Stimulated activated CD8-positive, alpha-beta memory T cell treated with anti-CD3 and anti-CD28 coated beads, Interleukin-4, amount 100 ng/mL, for 4 hours (primary cell): ENCODE measurements at places on chromosomes 6 and 20.

DNA sequence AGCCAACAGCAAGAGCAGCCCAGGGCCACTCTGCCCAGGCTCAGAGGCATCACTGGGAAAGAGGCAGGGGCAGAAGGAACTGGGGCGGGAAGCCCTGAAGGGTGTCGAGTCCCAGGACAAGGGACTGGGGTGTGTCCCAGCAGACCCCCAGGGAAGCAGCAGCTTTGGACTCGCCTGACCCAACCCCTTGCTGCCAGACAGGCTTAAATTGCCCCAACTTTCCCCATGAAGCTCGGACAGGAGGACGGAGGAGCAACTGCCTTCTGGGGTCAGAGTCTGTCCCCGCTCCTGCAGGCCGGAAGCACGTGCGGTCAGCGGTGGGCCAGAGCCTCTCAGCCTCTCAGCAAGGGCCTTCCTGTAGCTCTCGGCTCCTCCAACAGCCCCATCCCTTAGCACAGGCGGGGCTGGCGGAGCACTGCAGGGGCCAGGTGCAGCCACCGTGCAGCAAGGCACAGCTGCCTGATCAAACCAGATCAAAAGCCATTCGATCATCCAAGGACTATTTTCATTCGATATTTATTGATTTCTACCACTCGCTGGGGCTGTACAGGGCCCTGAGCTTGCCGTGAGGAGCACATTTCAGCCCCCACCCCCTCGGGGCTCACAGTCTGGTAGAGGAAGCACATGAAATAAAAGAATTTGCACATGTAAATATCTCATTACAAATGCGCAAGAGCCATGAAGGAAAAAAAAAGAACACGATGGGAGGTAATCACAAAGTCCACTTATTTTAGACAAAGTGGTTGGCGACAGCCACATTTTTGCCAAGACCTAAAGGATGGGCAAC lies 31.8 kb upstream of the STX16 start:
- no peak for DNase-seq

- no peak for DNase-seq
Observed at GRCh38 chr6:134081506-134081905, 29.1 kb upstream of the SLC2A12 start.

- no peak for DNase-seq
Observed at GRCh38 chr6:127177030-127177922, 58.8 kb downstream of the RSPO3 start.

DNA sequence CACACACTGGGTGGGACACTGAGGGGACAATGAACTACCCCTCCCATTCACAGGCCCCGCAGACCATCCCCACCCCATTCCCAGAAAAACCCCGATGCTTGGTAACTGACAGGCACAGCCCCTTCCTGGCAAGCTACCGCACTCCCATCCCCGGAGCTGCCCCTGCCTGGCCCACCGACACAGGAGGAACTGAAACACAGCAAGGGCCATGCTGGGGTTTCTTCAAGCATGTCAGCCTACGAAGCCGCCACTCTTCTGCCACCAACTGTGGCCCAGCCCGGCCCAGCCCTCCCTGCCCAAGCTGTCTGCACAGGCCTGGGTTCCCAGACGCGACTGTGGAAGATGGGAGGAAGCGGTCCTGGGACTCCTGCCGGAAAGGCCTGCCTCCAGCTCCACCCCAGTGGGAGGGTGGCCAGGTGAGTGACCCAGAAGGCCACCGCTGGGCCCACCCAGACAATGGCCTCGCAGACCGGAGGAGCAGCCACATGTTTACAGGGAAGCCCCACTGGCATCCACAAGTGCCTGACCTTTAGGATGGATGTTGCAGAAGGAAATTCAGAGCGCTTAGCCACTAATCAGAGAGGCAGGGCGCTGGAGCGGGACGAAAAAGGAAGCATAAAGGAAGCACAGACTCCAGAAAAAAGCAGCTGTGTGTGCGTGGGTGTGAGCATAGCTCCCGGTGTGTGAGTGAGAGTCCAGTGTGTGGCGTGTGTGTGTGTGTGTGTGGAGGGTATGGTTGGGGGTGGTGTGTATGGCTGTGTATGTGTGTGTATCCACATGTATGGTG lies 91.6 kb downstream of the PRND start:
- DNase-seq, result no peak

DNA sequence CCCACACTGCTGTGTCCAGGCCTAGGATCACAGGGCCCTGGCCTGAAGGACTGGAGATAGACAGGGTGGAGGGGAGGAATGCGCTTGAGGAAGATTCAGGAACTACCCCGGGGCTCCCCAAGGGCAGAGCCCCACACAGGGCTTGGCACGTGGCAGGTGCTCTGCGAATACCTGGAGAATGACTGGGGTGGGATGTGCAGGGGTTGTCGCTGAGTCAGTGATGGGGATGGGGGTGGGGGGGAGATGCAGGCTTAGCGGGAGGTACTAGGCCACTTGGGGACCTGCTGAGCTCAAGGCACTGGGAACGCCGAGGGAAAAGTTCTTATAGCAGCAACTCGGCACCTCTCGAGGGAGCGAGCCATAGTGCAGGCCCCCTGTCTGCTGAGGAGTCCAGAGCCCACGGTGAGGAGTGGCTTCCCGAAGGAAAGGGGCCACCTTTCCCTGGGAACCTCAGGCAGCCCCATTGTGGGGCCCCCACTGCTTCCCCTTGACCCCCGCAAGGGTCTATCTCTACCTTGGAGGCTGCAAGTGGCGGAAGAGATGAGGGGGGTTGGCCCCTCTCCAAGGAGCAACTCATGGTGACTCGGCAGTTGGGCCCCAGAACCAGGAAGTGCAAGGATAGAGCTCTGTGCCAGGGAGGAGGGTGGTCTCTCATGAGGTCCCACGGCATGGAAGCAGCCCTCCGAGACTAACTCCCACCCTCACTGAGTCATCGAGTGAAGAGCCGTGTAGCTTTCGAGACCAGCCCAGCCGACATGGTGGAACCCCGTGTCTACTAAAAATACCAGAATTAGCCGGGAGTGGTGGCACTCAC lies 33.1 kb downstream of the SRC start:
- DNase-seq, result no peak

DNA sequence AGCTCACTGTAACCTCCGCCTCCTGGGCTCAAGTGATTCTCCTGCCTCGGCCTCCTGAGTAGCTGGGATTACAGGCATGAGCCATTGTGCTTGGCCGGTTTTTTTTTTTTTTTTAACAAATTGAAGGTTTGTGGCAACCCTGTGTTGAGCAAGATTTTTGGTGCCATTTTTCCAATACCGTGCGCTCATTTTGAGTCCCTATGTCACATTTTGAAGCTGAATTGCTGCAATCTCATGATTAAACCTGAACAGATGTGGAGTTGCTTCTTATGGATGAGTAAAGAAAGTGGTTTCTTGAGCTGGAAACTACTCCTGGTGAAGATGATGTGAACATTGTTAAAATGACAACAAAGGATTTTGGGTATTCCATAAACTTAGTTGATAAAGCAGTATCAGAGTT lies 16.6 kb downstream of the SASH1 start:
- no peak for DNase-seq

DNA sequence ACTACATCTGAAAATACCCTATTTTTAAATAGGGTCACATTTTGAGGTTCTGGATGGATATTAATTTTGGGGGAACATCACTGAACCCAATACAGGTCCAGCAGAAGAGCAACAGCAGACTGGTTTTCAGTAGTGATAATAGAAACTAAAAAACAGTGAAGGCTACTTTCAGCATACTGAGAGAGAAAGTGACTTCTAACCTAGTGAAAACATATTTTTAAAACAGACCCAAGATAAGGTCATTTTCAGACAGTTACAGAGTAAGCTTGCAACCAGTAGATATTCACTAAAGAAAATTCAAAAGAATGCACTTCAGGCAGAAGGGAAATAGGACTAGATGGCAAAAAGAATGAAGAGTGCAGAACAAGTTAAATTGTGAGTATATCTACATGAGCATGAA lies 42.0 kb upstream of the TMEM244 start:
- no peak for DNase-seq

DNA sequence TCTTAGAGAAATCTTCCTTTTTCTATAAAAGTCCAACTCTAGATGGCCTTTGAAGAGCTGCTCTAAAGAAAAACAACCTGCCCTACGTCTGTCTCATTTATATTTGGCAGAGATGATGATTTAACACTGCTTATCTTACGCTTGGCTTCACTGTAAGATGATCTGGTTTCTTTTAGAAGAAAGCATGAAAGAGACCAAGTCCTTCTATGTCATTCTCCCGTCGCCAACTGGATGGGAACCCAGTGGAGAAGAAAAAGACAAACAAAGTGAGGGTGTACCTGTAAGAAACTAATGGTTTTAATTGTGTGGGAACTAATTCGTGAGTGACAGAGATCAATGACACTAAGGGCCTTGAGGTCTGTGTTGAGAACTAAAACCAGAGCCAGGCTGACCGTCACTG lies 92.8 kb downstream of the MBOAT1 start:
- DNase-seq, result no peak

DNA sequence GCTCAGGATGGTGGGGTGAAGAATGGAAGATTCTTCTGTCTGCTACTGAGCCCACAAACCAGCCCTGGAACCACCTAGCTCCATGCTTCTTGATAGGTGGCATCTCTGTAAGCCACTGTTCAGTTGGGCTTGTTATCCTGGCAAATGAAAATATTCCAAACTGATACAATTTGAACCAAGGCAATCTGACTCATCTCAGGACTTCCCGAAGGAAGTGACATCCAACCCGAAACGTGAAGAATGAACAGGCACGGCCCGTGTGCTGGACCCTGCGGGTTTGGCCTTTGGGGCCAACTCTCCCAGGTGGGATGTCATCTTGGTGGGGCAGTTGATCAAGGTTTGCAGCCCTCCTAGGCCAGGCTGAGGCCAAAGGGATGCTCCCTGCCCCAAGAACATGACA lies 160.3 kb downstream of the PREX1 start:
- no peak for DNase-seq

DNA sequence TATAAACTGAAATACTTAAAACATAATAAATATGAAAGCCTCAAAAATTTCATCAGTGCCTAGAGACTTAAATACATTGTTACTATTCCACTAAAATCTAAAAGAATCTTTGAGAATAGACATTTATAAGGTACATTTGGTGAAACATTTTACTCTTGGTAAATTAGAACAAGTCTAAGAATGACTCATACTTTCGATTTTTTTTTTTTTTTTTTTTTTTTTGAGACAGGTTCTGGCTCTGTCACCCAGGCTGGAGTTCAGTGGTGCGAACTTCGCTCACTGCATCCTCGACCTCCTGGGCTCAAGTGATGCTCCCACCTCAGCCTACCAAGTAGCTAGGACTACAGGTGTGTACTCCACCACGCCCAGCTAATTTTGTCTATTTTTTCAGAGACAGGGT lies 6.4 kb downstream of the FUCA2 start:
- DNase-seq, result no peak

DNA sequence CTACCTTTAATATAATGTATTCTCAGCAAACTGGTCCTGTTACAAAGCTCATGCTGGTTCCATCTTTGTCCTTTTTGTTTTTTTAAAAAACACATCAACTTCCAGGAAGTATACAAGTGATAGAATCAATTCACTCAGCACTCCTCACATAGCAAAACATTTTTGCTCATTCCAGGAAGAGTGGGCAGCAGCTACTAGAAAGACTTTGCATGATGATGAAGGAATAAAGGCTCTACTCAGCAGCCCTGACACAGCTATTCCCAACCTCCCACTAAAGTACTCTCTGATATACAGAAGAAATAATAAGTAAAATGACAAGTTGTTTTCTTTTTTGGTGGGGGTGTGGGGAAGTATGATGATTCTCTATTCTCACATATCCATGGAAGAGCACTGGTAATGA lies 61.2 kb downstream of the RGS17 start:
- DNase-seq, result no peak

DNA sequence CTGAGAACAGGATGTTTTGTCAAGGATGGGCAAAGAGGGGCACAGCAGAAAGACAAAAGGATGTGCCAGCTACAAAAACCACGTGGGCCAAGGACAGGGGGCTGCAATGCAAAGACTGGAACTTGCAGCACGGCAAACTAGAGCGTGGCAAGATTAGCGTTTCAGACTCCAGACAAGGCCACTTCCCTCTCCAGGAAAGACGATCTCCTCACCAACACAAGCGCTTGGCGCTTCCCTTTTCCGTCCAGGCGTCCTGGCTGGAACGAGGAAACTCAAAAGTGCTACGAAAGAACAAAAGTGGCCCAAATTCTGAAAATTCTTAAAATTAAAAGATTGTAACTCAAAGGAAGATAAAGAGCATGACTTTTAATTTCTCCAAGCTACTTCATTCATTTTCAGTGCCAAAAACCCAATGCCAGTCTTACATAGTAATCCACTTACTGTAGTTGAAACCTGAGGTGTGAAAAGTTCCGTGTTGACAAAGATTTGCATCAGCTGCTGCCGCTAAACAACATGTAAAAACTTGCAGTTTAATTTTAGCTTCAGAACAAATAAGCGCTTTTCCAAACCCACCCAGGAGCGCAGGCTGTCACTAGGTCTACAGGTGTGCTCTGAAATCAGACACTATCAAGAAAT lies 207.1 kb upstream of the RREB1 start:
- no peak for DNase-seq

- DNase-seq, result no peak
Observed at GRCh38 chr6:166624275-166624674, 2.8 kb downstream of the RPS6KA2 start.

DNA sequence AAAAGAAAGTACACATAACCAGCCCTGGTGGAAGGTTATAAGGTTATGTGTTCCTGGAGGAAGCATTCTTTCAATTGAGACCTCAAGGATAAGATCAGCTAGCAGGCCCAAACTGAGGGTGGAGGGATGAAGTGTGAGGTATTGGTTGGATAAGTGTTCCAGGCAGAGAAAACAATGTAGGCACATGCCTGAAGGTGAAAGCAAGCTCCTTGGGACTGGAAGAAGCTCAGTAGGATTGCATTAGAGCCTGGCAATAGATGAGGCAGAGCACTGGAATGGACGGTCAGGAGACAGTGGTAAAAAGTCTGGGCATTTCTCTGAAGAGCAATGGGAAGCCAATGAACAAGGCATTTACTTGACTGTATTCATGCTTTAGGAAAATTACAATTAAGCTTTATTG lies 89.9 kb upstream of the SHLD1 start:
- DNase-seq, result no peak

- DNase-seq, result no peak
Observed at GRCh38 chr20:10909803-10910202, 236.0 kb upstream of the JAG1 start.

DNA sequence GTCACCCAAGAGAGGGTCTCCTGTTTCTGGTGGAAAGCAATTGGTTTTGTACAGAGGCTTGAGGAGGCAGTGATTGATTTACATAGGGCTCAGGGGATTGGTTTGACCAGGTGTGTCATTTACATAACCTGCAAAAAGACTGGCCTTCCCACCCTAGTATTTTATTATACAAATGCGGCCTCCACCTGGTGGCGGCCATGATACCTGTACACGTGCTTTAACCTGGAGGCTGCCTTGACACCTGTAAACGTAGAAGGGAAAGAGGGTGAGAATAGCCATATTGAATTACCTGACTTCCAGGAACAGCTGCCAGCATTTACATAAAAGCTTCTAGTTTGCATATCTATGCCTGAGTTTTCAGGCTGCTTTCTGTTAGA lies 48.7 kb downstream of the HLA-DPB1 start:
- no peak for DNase-seq
